Thyroid gland (tissue), 4 donors: ENCODE measurements at places on chromosomes 7 and 10. TPM values are rescaled to one million over a fixed set of nuclear protein-coding genes. Genes with fewer than 3 reads are reported as not detected.

SLC13A1 gene
- total RNA-seq, result not detected

MALSU1 gene
- 211 TPM for total RNA-seq

SLC26A5 gene
- 4.0 TPM for total RNA-seq

CLRN3 gene
- not detected for total RNA-seq

DNA sequence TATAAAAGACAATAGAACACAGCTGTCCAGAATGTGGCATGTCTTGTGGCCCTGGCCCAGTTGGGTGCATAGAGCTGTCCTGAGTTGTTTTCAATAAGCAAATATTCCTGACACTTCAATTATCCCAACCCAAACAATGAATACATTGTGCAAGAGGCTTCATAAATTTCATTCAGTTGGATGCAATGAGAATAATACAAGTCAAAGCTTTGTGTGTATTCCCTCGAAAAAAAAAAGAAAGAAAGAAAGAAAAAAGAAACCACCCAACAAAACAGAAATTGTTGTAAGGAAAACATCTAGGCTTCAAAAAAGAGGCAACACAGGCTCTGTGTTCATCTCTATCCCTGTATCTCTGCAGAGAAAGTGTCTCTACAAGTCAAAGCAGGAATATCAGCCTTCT, 138.7 kb upstream of the ADO start:
- H3K27me3 ChIP-seq, result no peaks in the 10 kb centered on the region
- no peak overlapping the region for H3K27ac ChIP-seq
- DNase-seq, result no peak
- H3K4me1 ChIP-seq, result no peaks in the 10 kb centered on the region

GRCh38 chr7:22469371-22470143, 30.4 kb downstream of the STEAP1B start:
- H3K36me3 ChIP-seq, result no peaks in the 10 kb centered on the region
- H3K4me1 ChIP-seq, result no peaks in the 10 kb centered on the region
- no peak overlapping the region for H3K4me3 ChIP-seq
- H3K27me3 ChIP-seq, result no peaks in the 10 kb centered on the region
- no peak overlapping the region for H3K27ac ChIP-seq

DNA sequence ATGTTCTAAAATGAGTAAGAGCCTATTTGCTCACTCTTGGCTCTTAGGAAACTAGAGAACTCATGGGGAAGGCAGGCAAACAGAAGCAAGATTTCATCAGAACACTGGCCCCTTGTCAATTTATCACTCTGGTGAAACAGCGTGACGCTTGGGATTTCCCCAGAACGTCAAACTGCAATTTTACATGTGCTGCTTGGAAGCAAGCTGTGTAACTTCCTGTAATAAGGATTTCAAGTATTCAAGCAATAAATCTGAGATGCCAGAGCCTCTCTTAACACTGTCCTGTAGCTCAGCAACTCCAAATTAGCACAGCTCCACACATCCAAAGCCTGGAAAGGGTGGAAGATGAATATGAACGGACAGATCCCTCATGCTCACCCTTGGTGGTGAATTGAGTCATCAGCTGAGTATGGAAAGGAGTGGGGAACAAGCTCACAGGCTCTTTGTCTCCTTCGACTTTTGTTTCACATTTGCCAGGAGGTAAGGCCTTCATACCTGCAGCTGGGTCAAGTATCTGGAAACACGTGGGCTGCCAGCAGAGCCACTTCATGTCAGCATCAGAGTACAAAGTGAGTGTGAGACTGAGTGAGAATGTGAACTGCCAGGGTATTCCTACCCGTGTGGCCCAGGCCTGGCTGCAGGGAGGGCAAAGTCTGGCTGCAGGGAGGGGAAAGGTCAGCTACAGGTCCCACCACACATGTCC, 140.4 kb upstream of the NAMPT start:
- peaks cover 58% of the 10 kb centered on the region for H3K4me1 ChIP-seq
- H3K4me3 ChIP-seq, result no peak overlapping the region
- H3K36me3 ChIP-seq, result no peaks in the 10 kb centered on the region
- peak; percentile 82 for DNase-seq
- H3K27ac ChIP-seq, result peak overlapping the region; percentile 74

DNA sequence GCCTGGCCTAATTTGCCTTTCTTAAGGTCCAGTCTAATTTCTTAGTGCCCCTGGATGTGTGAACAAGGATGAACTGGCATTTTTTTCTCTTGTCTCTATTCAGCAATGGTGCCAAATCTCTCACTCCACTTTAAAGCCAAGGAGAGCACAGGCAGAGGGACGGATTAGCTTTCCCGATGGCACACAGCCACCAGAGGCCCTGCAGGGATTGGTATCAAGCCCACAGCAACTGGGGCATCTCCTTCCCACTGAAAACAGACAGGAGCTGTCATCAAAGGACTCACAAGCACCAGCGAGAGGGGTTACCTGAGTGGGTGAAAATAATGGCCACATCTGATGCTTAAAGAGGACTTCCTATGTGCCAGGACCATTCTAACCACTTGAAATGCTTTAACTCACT, 83.1 kb downstream of the ITIH5 start:
- no peaks in the 10 kb centered on the region for H3K4me1 ChIP-seq
- H3K27ac ChIP-seq, result no peak overlapping the region
- DNase-seq, result no peak
- H3K36me3 ChIP-seq, result no peaks in the 10 kb centered on the region

DNA sequence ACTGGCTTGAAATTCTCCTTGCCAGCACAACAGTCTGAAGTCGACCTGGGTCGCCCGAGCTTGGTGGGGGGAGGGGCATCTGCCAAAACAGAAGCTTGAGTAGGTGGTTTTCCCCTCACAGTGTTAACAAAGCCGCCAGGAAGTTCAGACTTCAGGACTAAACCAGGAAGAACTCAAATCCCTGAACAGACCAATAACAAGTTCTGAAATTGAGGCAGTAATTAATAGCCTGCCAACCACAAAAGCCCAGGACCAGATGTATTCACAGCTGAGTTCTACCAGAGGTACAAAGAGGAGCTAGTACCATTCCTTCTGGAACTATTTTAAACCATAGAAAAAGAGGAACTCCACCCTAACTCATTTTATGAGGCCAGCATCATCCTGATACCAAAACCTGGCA, 45.3 kb downstream of the LRRC72 start:
- H3K4me3 ChIP-seq, result no peak overlapping the region
- H3K4me1 ChIP-seq, result no peaks in the 10 kb centered on the region
- no peak overlapping the region for H3K27ac ChIP-seq
- H3K36me3 ChIP-seq, result no peaks in the 10 kb centered on the region

DNA sequence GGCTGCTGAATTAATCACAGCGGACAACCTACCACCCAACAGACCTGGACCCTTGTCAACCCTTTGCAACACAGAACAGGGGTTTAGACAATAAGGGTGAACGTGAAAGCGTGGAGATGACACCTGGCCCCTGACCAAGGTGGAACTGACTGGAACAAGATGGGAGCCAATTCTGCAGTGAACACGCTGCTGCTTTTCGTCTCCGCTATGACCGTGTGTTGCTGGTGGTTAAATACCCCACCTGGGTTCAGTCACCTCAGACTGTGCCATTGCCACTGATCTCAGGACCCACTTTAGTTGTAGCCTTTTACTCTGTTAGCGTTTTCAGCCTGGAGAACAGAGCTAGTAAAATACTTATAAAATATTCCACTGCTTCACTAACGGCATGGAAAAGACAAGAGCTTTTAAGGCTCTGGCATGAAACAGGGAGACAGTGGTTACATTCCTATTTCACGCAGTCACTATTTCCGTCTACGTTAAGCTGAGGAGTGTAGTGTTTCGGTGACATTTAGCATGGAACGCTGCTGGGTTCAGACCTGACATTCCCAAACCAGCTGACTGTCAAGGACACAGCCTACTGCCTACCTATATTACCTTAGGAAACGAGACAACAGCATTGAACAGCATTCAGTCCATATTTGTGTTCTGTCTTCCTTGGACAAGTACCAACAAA, 119.5 kb upstream of the PRSS1 start:
- H3K36me3 ChIP-seq, result no peaks in the 10 kb centered on the region
- H3K27ac ChIP-seq, result no peak overlapping the region
- H3K4me1 ChIP-seq, result no peaks in the 10 kb centered on the region
- peaks cover 3% of the 10 kb centered on the region for H3K27me3 ChIP-seq
- H3K4me3 ChIP-seq, result no peak overlapping the region
